ENCODE measurements at places on chromosomes 11 and 22.

DNA sequence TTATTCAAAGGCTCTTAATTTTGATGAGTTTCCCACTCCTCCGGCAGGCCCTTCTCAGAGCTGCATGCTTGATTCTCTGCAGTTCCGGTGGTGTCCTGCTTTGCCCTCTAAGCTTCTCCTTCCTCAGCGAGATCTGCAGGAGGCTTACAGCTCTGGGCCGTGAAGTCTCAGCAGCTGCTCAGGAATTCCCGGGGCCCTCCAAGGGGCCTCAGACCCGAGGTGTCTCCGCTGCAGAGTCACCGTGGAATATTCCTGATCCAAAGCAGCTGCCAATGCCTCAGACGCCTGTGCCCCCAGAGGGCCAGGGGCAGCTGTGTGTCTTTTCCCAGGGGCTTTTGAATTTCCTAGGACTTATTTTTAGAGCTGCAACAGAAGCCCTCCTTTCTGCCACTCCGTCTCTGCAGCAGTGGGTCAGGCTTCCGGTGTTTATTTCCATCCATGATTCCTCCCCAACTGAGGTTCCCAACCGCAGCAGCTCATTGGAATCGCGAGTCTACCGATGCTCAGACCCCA is 37.2 kb downstream of the RPS6KA4 start:
- no peak for DNase-seq

- no peak for DNase-seq
These were observed 21.4 kb downstream of the INSC start for GRCh38 chr11:15136166-15136565.

DNA sequence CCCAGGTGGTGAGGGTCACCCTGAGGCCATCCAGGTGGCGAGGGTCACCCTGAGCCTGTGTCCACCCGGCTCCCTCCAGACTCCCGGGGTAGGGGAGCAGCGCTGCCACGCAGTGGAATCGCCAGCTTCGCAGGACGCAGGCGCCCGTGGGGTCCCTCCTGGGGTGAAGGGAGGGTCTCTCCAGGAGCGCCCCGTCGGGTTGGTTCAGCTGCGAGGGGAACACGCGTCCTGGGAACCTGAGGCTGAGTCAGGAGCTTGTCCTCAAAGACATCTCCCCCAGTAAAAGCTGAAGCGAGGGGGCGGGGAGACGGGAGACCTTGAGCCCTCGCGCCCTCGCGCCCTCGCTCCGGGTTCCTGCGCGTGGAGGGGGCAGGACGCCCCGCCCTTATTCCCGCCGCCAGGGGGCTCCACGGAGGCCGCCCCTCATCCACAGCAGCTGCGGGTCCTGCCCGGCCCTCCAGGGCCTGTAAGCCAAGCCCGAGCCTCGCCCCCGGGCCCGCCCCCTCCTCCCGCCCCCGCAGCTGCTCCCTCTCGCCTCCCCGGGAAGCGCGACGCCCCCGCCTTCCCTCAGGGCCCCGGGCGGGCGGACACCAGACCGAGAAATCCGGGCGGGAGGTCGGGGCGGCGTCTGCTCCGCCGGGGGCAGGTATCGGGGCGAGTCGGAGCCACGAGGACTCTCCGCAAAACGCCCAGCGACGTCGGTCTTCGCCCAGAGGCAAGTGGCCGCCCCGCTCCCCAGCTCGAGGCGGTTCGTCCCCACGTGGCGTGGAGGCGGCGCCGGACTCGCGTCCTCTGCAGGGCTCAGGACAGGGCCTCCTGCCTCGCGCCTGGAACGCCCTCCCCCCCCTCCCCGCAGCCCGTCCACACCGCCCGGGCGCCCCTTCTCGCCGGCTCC is 22.8 kb downstream of the PIM3 start:
- no peak for DNase-seq

- DNase-seq, result no peak
These were observed 5.3 kb downstream of the CASP12 start for GRCh38 chr11:104892723-104893511.

- no peak for DNase-seq
These were observed 541.4 kb downstream of the MN1 start for GRCh38 chr22:27260087-27260698.

GRCh38 chr11:128779036-128779435 is 85.2 kb downstream of the FLI1 start:
- no peak for DNase-seq

DNA sequence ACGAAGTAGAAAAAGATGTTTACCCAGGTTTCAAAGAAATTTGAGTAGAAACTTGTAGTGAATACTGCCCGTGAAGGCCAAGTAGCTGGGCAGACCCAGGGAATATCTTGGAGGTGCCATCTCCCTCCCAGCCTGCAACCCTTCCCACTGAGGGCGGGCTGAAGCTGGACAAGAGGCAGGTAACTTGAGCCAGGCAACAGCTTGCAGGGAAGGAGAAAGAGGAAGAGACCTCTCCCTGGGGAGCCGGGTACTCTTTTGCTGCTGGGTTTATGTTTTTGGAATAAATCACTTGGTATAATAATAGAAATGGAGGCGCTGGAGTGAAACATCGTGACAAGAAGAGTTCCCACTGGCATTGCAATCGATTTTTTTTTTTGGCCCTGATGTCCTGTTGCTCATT is 49.4 kb upstream of the JAM3 start:
- no peak for DNase-seq

DNA sequence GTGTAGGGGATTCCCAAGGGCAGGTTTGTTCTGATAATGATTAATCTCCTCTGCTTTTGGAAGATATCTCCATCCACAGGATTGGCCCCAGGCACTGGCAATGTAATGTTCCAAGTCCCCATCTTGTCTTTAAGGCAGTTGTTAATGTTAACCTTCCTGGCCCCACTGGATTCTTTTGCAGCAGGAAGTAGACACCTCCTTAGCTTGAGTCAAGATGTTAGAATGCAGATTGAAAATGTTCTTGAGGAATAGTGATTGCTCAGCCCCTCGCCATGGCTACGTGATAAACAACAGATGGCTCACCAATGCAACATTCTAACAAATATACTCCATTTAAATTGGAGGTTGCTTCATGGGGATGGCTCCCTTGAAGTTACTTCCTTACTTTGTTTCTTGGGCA is 7.3 kb downstream of the HEPHL1 start:
- DNase-seq, result no peak

DNA sequence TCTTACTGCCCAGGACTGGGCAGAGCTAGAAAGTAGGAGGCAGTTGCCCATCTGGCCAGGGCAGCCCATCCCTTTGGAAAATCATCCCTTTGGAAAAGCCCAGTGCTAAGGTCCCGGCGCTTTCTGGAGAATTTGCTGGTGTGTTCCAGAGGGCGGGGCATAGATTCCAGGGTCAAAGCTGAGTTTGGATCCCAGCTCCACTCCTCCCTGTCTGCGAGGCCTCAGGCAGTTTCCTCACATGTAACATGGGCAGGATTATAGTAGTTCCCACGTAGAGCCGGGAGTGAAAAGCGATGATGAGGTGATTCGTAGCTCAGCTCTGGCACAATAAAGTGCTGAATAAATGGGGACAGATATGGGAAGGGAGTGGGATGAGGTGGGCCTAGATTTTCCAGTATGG is 31.4 kb upstream of the LRRC10B start:
- no peak for DNase-seq

GRCh38 chr22:20186183-20186870 is 35.5 kb upstream of the CCDC188 start:
- DNase-seq, result no peak

- no peak for DNase-seq
These were observed 24.9 kb downstream of the IMMP1L start for GRCh38 chr11:31484497-31484896.

- peak; percentile 42 for DNase-seq
These were observed 8.0 kb downstream of the NEAT1 start for GRCh38 chr11:65430406-65431217.

- no peak for DNase-seq
These were observed 5.7 kb upstream of the ANO1 start for GRCh38 chr11:70072461-70072860.

GRCh38 chr22:46003271-46004091 is 26.5 kb upstream of the WNT7B start:
- no peak for DNase-seq

DNA sequence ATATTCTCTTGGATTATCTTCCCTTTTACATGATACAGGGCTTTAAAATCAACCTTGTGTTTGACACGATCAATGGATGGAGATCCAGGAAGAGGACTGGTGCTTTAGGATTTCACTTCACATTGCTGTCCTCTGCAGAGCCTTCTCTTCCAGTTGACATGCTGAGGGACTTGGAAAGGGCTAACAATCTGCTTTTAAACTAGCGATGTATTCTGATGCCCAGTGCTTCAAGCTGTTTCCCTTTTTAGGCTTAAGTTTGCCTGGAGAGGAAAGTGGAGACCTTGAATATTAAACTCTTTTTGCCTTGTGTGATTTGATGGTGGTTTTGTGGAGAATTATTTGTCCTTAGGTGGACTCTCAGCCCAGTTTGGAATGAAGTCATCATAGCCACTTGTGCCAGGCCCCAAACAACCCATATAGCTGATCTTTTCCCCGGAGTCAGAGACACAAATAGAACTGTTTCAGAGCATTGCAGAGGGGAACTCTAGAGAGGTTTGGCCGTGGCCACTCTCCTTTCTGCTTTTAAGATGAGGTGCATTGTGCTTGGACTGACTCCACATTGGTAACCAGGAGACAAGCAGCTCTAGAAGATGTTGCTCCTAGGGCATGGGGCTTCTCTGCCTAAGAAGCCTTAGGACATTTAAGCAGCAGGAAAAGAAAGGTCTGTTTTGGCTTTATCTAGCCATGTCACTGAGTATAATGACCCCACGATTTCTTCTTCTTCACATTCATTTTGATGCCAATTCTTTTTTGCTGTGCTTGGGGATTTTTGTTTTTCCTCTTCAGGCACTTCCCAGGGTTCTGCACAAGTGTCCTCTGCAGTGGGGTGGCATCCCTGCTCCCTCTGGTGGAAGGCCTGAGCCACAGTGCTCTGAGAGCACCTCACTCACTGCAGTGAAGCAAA is 152.8 kb downstream of the NCAM1 start:
- no peak for DNase-seq

DNA sequence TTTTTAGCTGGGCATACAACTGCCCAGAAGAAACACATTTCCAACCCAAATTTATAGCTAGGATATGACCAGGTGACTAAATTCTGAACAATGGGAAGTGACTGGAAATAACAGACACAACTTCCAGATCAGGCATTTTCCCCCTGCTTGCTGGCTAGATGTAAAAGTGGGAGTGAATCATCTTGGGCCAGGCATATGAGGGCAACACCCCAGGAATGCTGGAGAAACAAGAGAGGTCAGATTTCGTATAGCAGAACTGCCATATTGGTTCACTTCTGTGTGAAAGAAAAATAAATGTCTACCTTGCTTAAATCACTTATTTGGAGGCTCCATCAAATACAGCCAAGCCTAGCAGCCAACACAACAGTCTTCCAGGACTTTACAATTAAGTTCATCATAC is 7.4 kb downstream of the ATL3 start:
- DNase-seq, result no peak

GRCh38 chr11:115087791-115088190 is 409.5 kb downstream of the NXPE2 start:
- no peak for DNase-seq

DNA sequence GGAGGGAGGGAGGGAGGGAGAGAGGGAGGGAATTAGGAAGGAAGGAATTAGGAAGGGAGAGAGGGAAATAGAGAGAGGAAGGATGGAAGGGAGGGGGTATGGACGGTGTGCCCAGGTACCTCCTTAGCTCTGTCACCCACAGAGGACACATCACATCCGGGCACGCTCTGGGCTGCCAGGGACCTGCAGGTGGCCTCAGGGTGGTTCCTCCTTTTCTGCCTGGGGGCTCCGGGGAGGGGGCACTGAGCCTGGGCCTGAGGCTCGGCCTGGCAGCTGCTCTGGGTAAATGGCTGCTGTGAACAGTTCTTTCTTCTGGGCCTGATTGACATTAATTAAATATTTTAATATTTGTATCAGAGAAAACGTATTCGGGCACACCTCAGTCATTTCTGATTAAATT is 733.5 kb downstream of the BRD1 start:
- DNase-seq, result no peak

DNA sequence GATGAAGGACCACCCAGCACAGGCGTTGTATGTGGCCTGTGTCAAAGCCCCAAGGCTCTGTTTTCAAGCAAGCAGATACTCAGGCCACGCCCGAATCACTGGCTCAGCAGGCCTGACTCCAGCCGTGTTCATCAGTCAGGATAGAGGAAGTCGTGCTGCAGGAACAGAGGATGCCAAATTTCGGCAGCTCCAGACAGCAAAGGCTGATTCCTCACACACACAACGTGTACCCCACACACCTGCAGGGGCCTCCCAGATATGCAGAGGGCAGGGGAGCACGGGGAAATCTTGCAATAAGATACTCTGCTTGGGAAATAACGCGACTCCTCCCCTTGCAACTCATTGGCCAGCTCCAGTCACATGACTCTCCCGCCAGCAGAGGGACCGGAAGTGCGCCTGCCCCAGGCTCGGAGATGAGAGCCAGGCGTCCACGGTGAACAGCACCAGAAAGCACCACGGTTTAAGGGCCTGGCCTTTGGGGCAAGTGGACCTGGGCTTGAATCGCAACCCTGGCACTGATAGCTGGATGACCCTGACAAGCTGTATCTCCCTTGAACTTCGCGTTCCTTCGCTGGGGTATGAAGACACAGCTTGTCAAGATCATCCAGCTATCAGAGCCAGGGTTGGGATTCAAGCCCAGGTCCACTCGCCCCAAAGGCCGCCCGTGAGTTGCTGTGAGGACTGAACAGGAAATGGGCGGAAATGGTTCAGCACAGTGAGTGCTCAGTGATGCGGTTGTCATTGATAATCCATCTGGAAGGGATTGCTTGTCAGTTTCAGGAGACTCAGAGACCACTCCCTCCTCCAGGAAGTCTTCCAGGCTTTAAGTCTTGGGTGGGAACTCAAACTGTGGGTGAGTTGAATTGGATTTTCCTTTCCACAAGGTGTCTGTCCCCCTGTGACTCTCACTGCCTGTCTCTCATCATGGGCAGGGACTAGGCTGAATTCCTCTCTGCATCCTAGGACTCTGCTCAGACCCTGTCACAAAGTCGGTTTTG is 88.5 kb downstream of the MYEOV start:
- DNase-seq, result no peak

DNA sequence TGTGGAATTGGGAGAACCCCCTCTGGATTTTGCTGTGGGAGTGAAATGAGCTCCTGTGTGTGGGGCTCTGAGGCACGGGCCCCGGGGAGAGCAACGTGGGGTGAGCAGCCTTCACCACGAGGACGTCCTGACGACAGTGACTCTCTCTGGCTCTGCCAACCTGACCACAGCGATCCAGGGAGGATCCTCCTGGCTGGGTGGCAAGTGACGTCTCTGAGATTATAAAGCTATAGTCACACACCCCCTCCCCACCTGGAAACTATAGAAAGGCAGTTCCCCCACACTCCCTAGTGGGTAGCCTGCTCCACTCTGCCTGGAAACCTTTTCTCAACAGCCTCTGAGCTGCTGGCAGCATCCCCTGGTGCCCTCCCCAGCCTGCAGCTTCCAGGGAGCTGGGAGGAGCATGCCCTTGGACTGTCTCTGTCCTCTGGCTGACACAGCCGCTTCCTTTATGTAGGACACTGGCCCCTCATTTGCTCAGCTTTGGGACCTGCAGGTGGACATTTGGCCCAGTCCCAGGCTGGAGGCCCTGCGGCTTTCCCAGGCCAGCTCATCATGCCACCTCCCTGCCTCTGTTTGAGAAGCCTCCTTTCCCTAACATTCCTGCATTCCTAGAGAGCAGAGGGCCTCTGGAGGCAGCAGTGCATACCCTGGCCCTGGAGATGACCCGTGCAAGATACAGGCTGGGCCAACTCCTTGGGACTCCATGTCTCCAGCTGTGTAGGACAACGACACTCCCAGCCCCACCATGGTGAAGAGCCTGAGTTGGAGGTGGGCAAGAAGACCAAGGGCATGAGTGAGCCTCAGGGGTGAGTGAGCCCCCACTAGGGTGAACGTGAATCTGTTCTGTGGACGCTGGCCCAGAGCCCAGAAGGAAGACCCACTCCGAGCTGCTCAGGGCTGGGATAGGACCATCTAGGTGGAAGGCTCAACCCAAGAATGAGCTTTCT is 314.0 kb downstream of the NTM start:
- no peak for DNase-seq

- no peak for DNase-seq
These were observed 43.8 kb downstream of the CELF1 start for GRCh38 chr11:47509077-47509536.

All from stimulated activated naive CD4-positive, alpha-beta T cell (primary cell).